ENCODE measurements at places on chromosomes 6 and 20.

- DNase-seq = peak; percentile 44
Observed at GRCh38 chr6:34237316-34237721, 646 bp downstream of the HMGA1 start.

DNA sequence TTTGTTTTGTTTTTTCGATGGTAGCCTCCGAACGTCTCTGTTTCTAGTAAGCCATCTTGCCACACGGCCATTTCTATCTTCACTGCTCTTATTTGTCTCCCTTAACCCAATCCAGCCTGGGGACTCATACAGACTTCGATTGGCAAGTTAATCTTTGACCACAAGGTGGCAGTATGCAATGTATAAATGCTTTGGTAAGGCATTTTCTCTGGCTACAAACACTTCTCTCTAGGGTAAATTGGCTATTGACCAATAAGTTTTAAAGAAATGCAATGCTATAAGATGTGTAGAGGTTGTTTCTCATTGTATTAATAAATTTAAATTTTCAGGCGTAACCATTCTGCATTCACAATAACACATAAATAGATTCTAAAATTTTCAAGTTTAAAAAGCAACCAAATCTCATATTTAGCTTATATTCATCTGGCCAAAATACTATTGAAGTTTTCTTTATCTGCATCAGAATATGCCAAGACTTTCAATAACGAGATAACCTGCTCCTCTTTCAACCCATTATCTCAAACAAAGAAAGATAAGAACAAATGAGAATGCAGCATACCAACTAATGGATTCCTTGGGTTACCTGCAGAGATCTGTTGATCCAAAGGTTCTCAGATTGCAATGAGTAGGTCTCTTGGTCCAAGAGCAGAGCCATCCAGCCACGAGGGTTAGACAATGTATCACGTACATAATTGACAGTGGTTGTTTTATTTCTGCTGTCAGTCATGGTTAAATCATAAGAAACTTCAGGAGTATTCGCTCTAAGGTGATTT lies 231.9 kb downstream of the PKHD1 start:
- no peak for DNase-seq

- DNase-seq = no peak
Observed at GRCh38 chr6:39912446-39912845, 21.8 kb downstream of the MOCS1 start.

GRCh38 chr20:9600562-9600961 lies 86.2 kb downstream of the LAMP5 start:
- no peak for DNase-seq

- DNase-seq = no peak
Observed at GRCh38 chr6:51743999-51744398, 343.4 kb downstream of the PKHD1 start.
